ENCODE measurements at places on chromosomes 16 and 17.

GRCh38 chr17:77072670-77073069, 68.1 kb upstream of the SEC14L1 start:
- no peak for DNase-seq

- peak; percentile 38 for DNase-seq
Observed at GRCh38 chr17:13114601-13115031, 96.8 kb upstream of the ELAC2 start.

GRCh38 chr17:58210922-58211321, 8.1 kb downstream of the MKS1 start:
- no peak for DNase-seq

DNA sequence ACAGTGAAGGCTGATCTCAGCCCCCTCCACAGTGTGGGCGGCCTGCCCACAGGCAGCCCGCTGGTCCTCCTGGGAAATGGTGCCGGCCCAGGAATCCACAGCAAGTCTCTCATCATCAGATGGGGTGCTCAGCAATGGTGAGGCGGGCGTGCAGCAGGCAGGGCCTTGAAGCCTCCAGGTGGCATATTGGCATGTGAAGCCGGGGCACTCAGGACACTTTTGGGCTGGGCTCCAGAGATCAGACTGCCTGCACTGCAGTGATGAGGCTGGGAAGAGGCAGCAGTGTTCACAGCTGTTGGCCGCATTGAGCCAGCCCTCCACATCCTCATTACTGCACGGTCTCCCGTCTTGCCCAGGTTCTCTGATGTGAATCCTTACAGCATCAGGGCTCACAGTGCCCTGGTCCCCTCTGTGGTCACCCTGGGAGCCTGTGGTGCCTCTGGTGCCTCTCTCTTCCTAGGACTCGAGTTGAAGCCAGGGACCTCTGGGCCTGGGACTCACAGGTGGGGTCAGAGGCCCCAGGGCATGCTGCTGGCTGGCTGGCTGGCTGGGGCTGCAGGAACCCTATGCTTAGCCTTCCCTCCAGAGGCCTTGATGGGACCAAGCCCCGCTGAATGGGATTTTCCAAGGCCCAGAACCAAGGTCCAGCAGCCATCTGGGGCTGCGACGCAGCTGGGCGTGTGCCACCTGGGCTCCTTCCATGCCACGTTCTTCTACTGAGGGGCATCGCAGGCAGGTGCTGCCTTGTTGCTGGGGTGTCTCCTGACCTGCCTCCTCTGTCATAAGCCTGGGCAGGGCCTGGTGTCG, 48.6 kb downstream of the TNFRSF13B start:
- DNase-seq: no peak

DNA sequence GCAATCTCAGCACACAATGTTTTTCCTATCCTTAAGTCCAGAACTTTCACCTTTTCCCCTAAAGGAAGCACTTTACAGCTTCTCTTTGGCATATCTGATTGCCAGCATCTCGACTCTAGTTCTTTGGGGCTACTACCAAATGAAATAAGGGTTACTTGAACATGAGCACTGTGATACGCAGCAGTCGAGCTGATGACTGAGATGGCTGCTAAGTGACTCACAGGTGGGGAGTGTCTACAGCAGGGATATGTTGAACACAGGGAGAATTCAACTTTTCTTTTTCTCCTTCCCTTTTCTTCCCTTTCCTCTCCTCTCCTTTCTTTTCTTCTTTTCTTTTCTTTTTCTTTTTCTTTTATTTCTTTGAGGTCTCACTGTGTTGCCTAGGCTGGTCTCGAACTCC, 334.8 kb downstream of the MAF start:
- DNase-seq: no peak

DNA sequence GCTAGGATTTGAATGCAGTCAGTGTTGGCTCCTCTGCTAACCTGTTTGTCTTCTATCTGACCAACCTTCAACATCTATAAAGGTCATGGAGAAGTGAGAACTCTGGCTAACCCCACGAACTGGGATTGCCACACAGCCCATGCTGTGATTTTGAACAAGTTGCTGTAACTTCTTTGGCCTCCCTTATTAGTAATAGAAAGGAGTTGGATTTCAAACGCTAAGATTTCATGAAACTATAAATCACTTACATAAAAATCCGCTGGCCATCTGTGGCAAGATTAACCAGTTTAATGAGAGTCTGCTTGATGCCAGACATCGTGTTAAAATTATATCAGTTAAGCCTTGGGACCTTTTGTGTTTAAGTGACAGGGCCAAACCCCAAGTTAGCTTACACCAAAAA, 53.4 kb downstream of the HSD17B2 start:
- DNase-seq: no peak

DNA sequence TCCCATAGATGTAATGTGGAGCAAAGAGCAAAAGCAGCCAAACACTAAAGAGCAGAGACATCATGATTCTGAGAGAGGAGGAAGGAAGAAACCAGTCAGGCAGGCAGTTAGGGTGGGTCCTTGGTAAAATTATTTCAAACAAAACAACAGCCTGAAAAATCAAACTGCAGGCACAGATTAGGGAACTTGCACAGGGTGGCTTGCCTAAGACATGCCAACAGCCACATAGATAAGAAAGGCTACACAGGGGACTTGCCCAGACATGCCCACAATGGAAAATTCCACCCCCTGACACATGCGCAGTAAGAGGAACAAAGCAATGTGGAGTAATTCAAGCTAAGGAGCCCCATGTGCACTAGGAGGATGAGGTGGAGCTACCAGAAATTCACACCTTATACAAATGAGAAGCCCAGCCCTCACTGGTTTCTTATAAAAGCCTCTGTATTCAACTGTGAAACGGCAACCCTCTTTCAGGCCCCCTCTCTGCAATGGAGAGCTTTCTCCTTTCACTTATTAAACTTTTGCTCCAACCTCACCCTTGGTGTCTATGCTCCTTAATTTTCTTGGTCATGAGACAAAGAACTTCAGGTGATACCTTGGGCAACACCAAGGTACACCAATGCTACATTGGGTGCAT, 7.3 kb upstream of the GAS7 start:
- DNase-seq: no peak

- DNase-seq: no peak
Observed at GRCh38 chr16:65509172-65509571, 387.3 kb upstream of the CDH11 start.

- DNase-seq: no peak
Observed at GRCh38 chr17:8994319-8994718, 27.0 kb upstream of the NTN1 start.

DNA sequence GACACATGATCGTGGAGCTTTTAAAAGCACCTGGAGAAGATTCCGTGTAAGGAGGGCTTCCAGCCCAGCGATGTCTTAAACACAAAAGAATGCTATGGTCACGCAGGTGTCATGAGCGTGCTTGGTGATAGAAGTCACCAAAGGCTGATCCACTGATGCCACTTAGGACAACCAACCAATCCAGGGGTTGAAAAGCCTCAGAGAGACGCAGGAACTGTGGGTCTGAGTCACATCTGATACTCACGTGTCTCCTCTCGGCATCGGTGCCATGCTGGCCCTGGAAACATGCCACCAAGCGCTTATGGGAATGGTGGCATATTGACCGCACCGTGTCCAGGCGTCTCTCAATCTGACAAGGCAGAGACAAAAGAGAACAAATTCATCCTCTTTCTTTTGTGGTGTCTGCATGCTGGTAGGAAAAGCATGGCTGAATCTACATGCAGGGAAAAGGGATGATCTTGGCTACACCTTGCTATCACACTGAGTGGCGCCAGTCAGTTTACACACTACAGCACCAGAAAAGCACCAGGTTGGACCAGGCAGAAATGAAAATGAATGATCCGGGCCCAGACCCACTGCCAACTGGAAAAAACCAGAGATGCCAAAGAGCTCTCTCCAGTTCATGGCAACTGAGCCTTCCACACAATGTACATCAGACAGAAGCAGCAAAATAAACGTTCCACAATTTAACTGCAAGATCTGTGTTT, 38.0 kb downstream of the ARHGAP17 start:
- DNase-seq: no peak

- no peak for DNase-seq
Observed at GRCh38 chr17:47717261-47717697, 15.8 kb upstream of the TBX21 start.

- DNase-seq: no peak
Observed at GRCh38 chr16:74874123-74874522, 99.5 kb upstream of the FA2H start.

- no peak for DNase-seq
Observed at GRCh38 chr16:11461595-11461990, 116.3 kb downstream of the RMI2 start.

- DNase-seq: no peak
Observed at GRCh38 chr16:74736531-74737157, 36.0 kb upstream of the MLKL start.

DNA sequence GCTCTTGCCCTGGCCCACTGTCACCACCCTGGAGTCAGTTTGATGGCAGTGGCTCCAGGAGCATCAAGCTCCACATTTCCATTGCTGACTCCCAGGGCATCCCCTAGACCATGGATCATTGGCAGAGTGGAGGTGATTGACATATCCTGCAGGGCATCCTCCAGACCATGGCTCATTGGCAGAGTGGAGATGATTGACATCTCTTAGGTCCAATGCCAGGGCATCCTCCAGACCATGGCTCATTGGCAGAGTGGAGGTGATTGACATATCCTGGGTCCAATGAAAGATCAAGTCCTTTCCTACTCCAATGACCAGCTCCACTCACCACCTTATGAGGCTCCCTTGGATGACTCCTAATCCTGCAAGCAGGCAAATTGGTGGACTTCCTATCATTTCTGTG, 174.3 kb upstream of the NLRP1 start:
- DNase-seq: peak; percentile 33

- no peak for DNase-seq
Observed at GRCh38 chr17:19877364-19877945, 9.7 kb upstream of the ULK2 start.

DNA sequence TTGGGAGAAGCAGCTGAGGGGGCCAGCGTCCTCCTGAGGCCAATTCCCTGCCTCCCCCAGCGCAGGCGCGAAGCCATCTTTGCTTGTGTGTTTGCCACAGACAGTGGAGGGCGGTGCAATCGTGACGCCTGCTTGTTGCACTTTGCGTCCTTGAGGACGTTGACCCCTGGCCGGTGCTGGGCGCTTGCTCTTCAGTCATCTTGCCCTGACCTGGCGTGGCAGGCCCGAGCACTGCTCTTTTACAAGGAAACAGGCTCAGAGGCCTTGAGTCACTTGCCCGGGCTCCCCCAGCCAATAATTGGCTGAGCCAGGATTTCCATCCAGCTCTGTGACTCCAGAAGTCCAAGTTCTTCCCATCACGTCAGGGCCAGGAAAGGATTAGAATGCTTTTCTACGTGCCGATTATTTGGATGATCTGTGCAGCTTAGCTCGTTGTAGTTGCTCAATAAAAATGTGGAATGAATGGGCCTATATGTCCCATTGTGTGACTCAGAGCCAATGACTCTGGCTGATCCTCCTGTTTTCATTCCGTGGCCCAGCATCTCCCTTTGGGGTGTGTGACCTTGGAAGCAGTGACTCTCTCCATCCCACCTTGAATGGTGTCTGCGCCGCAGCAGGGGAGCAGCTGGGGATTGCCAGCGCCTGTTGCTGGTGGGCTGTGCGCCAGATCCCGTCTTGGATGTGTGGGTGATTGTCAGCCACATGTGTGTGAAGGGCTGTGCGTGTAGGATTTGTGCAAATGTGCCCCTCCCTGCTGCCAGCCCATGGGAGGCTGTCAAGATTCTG, 214.1 kb downstream of the SEC14L1 start:
- DNase-seq: no peak

DNA sequence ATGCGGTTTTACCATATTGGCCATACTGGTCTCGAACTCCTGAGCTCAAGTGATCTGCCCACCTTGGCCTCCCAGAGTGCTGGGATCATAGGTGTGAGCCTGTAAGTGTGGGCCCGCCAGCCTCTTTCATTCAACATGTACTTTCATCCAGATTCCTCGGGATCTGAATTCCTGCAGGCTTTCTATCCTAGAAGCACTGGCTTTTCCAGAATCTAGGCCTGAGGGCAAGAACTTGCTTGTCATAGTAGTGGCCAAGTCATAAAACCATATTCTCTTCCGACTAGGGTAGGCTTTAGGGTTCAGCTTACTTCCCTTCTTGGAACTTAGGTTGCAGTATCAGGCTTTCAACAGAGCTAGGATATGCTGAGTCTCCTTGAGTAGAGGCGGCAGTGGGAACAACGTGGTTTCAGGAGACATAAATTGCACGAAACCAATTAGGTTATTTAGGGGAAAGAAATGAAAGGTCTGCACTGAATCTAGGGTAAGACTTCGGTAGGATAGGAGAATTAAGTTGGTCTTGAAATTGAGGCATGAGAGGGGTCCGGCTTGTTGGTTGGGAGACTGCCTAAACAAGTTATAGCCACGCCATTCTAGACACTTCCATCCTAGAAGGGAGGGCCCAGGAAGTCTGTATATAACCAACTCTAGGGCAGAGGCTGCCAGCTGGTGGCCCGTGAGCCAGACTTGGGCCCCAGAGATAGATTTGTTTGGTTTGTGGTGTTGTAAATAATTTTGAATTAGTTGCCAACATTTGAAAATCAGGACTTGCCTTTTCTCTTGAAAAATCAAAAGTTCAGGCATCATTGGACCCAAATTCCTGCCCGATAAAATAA, 15.6 kb downstream of the SLC7A6 start:
- DNase-seq: no peak

- no peak for DNase-seq
Observed at GRCh38 chr16:2505695-2506094, 8.1 kb upstream of the ATP6V0C start.

GRCh38 chr16:67862623-67863583, 9.9 kb upstream of the EDC4 start:
- DNase-seq: no peak

GRCh38 chr17:71726341-71726740, 394.5 kb upstream of the SOX9 start:
- no peak for DNase-seq

- no peak for DNase-seq
Observed at GRCh38 chr17:35314415-35315216, 58.8 kb downstream of the SLFN11 start.

GRCh38 chr16:35311475-35311874, 1852.1 kb downstream of the TP53TG3F start:
- DNase-seq: no peak

DNA sequence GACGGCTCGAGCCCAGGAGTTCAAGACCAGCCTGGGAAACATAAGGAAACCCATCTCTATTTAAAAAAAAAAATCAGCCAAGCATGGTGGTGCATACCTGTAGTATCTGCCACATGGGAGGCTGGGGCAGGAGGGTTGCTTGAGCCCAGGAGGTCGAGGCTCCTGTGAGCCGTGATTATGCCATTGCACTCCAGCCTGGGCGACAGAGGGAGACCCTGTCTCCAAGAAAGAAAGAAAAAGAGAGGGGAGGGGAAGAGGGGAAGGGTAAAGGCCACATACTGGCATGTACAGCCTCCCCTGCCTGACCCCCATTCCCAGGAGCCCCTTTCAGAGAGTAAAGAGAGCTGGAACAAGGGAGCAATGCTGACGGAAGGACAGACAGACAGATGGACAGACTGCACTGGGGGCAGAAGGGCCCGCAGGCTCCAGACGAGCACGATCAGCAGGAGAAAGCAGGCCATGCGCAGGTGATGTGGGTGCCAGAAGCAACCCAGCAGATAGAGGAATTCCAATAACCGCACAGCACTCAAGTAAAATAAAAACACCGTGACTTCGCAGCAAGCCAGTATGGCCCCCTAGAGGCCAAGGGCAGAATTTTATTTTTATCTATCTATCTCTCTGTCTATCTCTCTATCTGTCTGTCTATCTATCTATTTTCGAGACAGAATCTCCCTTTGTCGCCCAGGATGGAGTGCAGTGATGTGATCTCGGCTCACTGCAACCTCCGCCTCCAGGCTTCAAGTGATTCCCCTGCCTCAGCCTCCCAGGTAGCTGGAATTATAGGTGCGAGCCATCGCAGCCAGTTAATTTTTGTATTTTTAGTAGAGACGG, 27.1 kb upstream of the SNN start:
- DNase-seq: peak; percentile 59

- DNase-seq: no peak
Observed at GRCh38 chr17:80125656-80126448, 21.1 kb downstream of the EIF4A3 start.

Measured in SW 1271 (cell line).